ENCODE measurements at places on chromosomes 5 and 9. TPM values are rescaled to one million over a fixed set of nuclear protein-coding genes. Genes with fewer than 3 reads are reported as not detected.

The FSD1L gene
- total RNA-seq = 16.9 TPM

The PHYHD1 gene
- total RNA-seq = 5.0 TPM

The PFN3 gene
- total RNA-seq = not detected

The CCDC127 gene
- total RNA-seq = 11.9 TPM

The BARHL1 gene
- not detected for total RNA-seq

The CETN3 gene
- total RNA-seq = 32.9 TPM

The FRMD3 gene
- total RNA-seq = 2.3 TPM

The RNF183 gene
- total RNA-seq = not detected

The CAVIN4 gene
- total RNA-seq = 7.0 TPM

The PRSS3 gene
- not detected for total RNA-seq

The SLC36A3 gene
- total RNA-seq = not detected

The PCDHGA9 gene
- 0.86 TPM for total RNA-seq

The EIF4E1B gene
- total RNA-seq = not detected

The UBAC1 gene
- 51.9 TPM for total RNA-seq

The RHOBTB3 gene
- 66.9 TPM for total RNA-seq

The TSSK1B gene
- 0.16 TPM for total RNA-seq

The PTPDC1 gene
- total RNA-seq = 10.1 TPM

The PCDHA12 gene
- 5.5 TPM for total RNA-seq

The ZNF79 gene
- 13.2 TPM for total RNA-seq

The NSA2 gene
- 77.1 TPM for total RNA-seq

The GDF9 gene
- total RNA-seq = 0.49 TPM

The NRARP gene
- total RNA-seq = 31.7 TPM

The TNFSF15 gene
- total RNA-seq = not detected

The TERT gene
- total RNA-seq = 5.6 TPM

The PHF19 gene
- total RNA-seq = 100.0 TPM

The IFNB1 gene
- total RNA-seq = not detected

The OR1J2 gene
- total RNA-seq = not detected

The SPINK6 gene
- not detected for total RNA-seq

The INSL6 gene
- not detected for total RNA-seq

The ANXA2R gene
- 1.2 TPM for total RNA-seq

The ORM1 gene
- total RNA-seq = not detected

The FREM1 gene
- total RNA-seq = 57.7 TPM

The WASHC1 gene
- total RNA-seq = 18.4 TPM

The RIOK2 gene
- total RNA-seq = 33.4 TPM

The CDC25C gene
- 22.5 TPM for total RNA-seq

The PCDHA3 gene
- 0.32 TPM for total RNA-seq

The NOP16 gene
- 42.4 TPM for total RNA-seq

The GABRG2 gene
- total RNA-seq = 2.8 TPM

The GALT gene
- total RNA-seq = 51.8 TPM

The TMC1 gene
- total RNA-seq = 0.33 TPM

The RNF180 gene
- total RNA-seq = 5.0 TPM

The UBAP2 gene
- 60.7 TPM for total RNA-seq

The ANKRD31 gene
- total RNA-seq = 0.39 TPM

The PDLIM4 gene
- total RNA-seq = 37.4 TPM

The GRM6 gene
- not detected for total RNA-seq

The LRRC19 gene
- not detected for total RNA-seq

The PCDHGA2 gene
- total RNA-seq = 0.32 TPM

The GPR150 gene
- not detected for total RNA-seq

Data from neural crest cell (in vitro differentiated cells).